Activated CD4-positive, CD25-positive, alpha-beta regulatory T cell treated with anti-CD3 and anti-CD28 coated beads, Interleukin-2, amount 50 U/mL, for 72 hours (primary cell): ENCODE measurements at places on chromosomes 1 and 21.

- no peak for DNase-seq
Measured at GRCh38 chr21:29674343-29674742, 265.5 kb downstream of the GRIK1 start.

DNA sequence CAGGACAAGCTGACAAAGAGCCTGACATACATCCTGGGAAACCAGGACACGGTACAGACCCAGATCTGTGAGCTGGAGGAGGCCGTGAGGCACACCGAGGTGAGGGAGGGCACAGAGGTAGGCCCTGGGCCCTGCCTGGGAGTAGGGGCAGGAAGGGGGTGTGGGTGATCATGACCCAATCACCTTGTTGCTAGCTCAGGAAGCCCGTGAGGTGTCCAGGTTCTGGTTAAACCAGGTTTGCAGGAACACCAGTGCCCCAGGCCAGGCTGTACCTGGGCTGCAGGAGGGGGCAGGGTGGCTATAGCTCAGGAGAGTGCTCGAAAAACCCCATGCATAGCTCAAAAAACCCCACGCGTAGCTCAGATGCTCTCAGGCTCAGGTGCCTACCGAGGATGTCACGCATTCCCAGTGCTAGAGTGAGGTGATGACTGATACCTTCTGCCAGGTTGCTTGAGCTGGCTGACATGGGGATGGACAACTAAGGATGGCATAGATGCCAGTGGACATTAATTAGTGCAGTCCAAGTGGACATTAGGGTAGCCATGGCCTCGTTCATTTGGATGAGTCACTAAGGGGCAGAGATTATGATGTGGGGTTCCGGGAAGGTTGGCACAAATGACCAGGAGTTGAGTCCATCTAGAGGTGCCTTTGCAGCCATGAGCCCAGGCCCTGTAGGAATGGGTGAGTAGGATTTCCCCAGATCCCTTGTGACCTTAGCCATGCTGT, 3.7 kb downstream of the TRIM46 start:
- DNase-seq: peak; percentile 30

GRCh38 chr1:192066202-192066601, 92.1 kb upstream of the RGS18 start:
- no peak for DNase-seq

DNA sequence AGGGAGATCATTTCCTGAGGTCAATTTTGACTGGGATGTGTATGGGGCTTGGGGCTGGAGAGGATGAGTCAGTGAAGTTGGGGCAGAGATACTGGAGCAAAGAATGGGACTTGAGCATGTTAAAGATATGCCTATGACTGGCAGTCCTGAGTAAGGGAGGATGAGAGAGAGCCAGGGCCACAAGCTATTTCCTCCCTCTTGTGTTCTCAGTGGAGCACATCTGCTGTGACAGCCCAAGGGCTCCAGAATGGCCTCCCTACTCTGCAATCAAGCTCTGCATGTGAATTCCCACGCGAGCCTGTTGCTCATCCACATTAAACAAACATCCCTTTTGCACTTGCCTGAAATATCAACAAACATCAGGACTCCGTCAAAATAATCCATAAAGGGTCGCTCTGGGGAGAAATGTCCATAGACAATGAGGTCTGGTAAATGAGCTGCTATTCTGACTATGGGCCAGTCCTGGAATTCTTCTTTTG, 9.2 kb downstream of the ADCY10 start:
- DNase-seq: no peak

DNA sequence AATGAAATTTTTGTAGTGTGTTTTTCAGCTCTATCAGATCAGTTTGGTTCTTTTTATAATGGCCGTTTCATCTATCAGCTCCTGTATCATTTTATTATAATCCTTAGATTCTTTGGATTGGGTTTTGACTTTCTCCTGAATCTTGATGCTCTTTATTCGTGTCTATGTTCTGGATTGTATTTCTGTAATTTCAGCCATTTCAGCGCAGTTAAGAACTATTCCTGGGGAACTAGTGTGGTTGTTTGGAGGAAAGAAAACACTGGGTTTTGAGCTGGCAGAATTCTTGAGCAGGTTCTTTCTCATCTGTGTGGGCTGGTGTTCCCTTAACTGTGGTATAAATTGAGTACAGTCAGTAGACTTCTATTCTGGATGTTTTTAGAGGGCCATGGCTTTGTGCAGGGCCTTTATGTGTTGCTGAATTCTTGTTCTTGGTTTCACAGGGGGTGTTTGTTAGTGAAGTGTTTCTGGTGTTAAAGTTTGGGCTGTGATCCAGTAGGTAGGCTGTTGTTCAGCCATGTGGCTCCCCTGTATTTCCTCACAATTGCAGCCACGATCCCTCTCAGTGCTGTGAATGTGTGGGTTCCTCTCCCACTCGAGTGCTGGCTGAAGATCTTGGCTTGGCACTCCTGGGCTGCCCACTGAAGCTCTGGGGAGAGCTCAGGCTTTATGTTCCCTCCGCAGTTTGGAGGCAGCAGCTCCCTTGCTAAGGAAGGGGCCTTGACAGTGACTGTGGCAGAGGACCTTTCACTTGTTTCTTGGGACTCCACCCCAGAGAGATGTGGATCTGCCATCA, 56.0 kb upstream of the CCDC190 start:
- DNase-seq: no peak

DNA sequence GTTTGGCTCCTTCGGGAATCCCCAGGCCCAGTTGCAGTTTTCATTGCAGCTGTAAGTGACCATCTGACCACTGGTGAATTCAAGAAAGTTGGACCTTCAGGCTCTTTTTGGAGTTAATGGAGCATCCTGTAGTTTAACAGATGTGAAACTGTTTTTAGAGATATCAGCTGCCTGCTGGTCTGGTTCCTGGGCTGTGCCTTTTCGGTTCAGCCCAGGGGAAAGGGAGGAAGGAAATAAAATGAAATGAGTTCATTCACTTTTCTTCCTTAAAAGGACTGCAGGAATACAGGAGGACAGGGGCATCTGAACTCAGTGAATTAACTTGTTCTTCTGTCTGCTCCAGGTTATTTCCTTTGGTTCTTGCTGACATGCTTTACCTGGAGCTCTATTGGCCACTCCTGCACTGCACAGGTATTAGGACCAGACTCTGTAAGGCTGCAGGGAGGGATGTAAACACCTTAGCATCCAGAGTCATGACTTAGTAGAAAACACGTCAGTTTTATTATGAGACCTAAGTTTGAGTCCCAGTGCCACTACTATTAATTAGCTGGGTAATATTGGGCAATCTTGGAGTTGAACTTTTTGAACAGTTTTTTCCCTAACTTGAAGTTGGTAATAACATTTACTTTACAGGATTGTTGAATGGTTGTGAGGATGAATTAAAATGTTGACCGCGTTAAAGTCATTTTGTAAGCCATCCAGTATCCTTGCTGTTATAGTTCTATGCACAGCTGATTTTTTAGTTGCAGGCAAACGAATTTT, 83.6 kb downstream of the LRRC8D start:
- DNase-seq: no peak

- DNase-seq: no peak
Measured at GRCh38 chr1:29808141-29808995, 572.0 kb downstream of the PTPRU start.

- DNase-seq: no peak
Measured at GRCh38 chr1:22665752-22666151, 12.7 kb downstream of the C1QB start.

DNA sequence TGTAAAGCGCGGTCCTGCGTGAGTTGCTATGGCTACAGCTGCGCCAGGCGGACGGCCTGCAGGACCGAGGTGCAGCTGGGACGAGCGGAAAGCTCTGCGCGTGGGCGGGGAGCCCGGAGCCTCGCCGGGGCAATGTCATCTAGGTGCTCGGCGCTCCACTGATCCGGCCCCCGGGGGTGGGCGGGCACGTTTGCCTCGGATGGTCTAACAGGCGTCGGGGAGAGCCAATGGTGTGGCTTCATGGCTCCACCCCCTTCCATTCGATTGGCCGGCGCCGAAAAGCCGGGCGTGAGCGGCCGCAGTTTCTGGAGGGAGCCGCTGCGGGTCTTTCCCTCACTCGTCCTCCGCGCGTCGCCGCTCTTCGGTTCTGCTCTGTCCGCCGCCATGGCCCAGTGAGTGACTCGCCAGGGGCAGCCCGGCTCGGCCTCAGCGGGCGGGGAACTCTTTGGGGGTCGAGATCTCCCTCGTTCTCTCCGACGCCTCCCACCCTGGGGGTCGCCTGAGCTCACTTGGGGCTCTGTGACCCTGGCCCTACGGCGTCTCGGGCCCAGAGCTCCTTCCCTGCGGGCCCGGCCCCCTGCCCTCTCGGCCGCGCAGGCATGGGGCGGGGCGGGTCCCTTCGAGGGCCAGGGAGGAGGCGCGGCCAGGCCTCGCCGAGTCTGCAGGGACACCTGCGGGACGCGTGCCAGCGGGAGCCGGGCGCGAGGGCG, at the start of gene PGD:
Gene PGD (plus strand): TSS at position 331 of the 710 bp plus-strand sequence. CDS start 54 bp downstream, at position 385.
- peak; percentile 97 for DNase-seq

GRCh38 chr1:16716691-16717335, 23.5 kb upstream of the RNU1-4 start:
- DNase-seq: peak; percentile 30

DNA sequence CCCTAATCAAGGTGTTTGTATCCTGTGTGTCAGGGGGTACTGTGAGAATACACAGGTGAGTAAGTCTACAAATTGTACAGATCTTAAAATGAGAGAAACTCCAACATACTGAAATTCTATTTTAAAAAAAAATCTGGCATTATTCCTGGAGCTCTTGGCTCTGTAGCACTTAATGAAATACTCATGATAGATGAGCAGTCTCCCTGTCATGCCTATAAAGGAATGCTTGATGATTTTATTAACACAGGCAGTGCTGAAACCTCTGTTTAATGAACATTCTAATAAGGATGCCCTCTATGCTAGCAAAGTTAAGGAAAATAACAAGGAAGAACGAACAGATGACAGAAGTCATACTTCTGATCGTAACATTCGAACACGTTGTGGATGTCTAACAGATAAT, 233.9 kb upstream of the NEGR1 start:
- no peak for DNase-seq

DNA sequence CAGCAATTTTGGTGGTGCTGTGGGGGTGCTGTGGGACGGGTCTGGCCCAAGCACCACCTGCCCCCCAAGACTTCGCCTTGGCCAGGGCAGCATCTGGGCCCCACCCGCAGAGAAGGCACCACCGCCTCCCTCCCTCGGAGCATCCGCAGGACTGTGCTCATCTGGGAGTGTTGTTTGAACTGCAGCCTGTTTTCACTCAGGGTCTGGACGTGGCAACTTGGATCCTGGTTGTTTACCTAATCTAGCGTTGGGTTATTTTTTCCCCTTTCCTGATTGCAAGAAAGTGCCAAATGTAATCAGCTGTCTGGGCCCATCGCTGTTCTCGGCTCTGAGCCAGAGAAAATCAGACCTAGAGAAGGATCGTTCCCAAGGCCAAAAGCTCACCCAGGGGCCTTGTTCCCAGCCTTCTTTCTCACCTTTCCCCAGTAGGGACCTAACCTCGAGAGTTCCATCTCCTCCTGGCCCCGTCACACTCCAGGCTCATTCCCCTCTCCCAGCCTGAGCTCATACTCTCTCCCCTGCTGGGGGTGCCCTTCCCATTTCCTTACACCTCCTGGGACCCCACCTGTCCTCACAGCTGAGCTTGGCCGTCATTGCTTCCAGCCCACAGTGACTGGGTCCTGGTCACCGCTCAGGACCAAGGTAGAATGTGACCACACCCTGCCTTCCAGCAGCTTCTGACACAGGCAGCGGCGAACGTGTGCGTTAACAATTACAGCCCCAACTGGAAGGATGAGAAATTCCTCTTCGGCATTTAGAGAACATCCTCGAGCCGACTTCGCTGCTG, 72.0 kb upstream of the FAM20B start:
- no peak for DNase-seq

- DNase-seq: no peak
Measured at GRCh38 chr1:48493041-48493440, 21.0 kb upstream of the SPATA6 start.

GRCh38 chr1:27430903-27431600, 38.6 kb downstream of the GPR3 start:
- DNase-seq: no peak

DNA sequence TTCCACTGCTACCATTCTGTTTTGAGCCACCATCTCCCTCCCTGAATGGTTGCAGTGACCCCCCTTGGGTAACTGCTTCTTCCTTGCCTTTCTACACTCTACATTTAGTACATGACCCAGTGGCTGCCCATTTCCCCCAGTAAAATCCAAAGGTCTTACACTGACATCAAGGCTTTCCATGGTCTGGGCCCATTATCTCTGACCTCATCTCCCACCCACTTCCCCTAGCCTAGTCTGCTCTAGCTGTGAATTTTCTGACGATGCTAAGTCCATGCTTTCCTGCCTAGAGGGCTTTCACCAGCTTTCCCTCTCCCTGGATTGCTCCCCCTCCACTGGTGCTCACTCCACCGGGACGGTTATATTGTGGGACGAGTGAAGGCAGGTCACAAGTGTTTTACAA, 219.2 kb downstream of the RYR2 start:
- no peak for DNase-seq

DNA sequence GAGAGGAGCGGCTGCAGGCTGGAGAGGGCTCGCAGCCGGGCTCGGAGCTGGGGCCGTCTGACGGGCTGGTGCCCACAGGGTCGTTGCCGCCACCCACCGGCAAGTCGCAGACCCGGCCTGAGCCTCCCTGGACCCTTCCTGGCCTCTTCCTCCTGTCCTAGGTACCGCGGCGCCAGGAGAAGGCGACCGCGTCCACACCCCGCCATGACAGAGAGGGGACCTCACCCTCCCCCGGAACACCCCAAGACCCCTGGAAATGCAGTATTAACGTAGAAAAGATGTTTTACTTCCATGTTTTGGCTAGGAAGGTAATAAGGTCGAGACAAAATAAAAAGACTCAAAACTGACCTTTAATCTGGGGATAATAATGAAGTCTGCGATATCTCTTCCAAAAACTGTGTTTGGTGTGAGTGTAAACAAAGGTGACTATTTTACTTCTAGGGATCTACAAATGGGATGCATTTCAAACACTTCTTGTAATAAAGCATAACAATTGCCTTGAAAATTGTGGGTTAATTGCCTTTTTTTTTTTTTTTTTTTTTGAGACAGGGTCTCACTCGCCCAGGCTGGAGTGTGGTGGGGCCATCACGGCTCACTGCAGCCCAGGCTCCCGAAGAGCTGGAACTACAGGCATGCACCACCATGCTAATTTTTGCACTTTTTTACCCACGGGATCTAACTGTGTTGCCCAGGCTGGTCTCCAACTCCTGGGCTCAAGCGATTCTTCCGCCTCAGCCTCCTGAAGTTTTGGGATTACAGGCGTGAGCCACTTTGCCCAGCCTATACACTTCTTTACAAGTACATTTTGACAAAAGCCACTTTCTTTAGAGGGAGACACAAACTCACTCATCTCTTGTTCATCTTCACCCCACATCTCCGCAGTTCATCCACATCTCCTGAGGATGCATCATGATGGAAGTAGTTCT, 838 bp upstream of the RSRP1 start:
- DNase-seq: no peak
